ENCODE measurements at places on chromosomes 2 and 18.

DNA sequence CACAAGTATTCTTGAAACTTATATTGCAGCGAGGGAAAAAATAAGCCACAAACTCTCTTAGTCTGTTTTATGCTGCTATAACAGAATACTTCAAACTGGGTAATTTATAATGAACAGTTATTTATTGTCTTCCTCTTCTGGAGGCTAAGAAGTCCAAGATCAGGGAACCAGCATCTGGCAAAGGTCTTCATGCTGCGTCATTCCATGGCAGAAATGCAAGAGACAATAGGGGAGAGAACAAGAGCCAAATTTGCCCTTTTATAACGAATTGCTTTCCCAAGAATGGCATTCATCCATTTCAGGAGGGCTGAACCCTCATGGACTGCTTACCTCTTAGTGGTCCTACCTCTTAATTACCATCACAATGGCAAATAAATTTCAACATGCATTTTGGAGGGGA is 46.5 kb downstream of the MAPRE2 start:
- no peak for DNase-seq

GRCh38 chr2:151029406-151030157 is 232.1 kb downstream of the RBM43 start:
- no peak for DNase-seq

GRCh38 chr18:10063489-10063888 is 149.7 kb downstream of the VAPA start:
- no peak for DNase-seq

DNA sequence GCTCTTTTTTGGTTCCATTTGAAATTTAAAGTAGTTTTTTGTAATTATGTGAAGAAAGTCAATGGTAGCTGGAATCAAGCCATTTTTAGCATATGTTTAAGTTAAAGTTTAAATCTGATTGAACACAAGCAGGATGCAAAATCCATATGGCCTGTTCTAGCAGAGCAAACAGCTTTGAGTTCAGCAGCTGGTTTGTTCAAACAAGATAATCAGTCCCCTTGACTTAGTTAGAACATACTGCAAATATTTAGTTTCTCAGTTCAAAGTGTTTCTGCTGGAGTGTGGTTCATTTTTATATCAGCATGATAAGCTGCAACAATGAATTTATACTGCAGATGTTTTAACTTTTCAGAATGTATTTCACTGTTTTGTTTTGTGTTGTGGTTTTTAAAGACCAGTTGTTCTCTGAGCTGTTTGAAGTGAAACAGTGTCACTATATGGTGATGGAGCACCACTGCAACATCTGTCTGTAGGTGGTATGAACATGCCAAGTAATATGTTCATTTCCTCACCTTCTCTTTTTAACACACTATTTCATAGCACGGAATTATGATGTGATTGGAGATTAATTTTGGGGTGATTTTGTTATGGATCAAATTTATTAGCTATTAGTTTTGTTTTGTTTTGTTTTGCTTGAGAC is 125.3 kb downstream of the COL4A4 start:
- no peak for DNase-seq

DNA sequence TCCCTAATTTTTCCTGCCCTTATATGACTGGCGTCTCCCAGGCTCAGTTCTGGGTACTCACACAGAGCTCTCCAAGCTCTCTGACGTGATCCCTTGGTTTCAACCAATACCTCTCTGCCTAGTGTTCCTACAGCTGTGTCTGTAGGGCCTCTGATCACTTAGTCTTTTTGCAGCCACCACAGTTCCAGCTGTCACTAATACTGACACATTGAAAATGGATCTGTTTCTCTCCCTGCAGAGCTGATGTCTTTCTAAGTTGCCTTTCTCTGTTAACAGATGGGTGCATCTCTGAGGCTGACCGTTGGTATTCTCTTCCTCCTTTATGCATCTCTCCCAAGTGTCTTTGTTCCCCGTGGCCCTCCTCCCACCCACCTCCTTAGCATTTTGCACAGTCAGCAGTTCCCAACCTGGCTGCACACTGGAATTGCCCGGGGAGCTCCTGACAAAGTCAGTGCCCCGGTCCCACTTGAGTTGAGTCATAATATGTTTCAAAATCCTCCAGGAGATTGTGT is 62.5 kb downstream of the CERS6 start:
- DNase-seq: no peak

DNA sequence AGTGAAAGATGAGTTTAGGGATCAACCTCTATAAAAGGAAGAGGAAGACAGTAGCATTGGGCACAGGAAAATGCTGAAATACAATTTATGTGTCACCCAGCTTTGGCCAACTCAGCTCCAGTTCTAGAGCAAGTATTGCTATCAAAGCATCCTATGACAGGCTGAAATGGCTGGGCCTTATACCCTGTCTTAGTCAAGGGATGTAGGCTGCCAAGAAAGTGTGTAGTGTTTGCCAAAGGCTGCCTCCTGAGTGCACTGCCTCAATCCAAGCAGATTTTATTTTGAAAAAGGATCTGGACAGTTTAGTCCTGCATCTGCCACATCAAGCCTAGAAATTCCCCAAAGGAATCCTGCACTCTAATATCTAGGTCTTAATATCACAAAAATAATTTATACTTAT is 359.9 kb upstream of the ZC3H15 start:
- DNase-seq: no peak

DNA sequence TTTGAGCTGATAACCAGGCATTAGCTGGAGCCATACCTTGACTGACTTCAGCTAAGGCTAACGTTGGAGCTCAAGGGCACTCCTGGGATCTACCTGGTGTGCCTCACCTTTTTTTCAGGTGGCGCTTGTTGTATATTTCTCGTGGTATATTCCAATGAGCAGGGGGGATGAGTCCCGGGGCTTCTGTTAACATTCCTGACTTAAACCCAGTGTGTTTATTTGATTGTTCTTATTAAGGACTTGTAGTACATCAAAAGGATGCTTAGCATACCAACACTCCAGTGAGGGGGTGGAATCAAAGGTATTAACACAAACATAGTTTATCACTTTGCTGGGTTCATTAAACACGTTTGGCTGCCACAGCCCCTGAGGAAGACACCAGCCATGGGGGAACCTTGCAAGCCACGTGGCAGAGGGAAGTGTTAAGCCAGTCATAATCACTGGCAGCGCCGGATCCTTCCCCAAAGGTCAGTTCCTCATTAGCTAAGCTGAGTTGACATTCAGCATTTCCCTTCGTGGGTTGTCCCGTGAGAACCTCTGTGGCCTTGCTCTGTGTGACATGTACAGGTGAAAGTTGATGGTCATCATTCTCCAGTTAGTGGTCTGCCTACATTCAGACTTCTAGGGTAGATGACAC is 119.5 kb upstream of the MCFD2 start:
- no peak for DNase-seq

- no peak for DNase-seq
These were observed 707.5 kb upstream of the FSHR start for GRCh38 chr2:49861821-49862220.

DNA sequence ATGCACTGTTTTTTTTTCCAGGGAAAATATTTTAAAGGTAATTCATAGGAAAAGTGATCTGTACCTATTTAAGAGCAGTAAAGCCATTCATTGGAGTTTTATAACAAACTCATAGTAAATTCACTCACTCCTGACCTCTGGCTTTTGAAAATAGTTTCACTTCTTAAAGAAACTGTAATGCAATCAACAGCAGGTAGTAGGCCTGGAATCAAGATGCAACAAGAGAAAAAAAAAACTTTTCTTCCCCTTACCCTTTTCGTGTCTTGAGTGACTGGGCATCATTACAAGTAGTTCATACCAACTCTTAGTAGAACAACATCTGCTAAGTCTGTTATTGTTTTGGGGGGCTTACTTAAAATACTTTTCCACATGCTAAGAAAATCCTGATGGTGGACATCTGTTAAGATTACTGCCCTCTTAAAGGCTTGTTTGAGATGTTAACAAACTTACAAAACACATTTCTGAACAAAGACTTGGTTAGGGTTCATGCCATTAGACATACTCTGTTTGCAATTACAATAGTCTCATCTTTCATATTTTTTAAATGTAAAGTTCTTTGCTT is 164.1 kb upstream of the FOSL2 start:
- no peak for DNase-seq

DNA sequence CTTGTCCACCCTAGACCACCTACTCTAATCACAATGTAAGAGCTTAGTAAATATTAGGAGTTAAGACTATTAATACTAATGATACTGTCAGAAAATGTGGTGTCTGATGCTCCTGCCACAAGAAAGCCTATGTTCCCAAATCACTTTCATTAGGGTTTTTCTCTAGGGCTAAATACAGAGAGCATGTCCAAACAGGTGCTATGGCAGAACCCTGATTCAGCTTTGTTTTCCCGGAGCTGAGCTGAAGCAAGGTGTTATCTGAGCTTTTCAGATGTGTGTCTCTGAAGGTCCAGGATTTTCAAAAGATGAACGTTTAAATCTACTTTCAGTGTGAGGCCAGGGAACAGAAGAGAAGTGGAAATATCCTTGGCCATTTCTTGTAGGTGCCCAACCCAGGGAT is 40.6 kb downstream of the CPO start:
- DNase-seq: no peak

DNA sequence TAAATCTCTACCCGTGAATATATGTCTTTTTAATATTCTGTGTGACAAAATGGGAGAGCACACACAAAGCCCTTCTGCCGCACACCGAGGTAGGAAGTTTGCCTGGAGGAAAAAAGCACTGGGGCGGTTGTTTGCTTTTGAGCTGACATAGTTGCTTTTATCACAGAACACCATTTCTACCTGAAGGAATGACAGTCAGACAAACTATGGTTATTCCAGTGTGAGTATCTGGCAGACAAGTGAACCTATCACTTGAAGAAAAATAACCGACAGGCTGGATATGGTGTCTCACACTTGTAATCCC is 67.6 kb upstream of the SERTAD2 start:
- no peak for DNase-seq

DNA sequence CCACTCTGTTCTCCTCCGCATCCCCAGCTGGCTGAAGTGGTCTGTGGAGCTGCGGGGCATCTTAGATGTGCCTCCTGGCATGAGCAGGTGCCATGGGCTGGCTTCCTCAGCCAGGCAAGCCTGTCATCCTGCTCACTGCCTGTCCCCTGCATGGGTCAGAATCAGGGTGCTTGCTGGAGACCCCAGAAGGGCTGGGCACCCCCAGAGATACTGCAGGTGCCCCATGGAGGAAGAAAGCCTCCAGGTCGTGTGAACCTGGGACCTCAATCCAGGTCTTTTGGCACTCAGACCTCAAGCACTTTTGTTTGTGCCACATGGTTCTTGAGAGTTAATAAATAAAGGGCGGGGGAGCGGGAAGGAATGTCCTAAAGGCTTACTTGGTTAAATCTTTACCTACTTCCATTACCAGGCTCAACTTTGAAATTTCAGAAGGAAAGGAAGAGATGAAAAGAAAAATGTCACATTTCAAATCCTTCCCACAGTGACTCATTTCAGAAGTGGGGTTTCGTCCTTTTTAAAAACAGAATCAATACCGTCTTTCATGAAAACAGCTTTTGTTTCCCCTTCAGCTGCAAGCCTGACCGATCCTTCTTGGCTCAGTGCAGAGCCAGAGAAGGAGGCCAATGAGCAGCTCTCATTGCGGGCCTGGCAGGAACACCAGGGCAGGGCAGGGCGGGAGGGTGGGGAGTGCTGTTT is 69.9 kb downstream of the RHOB start:
- DNase-seq: peak; percentile 83

GRCh38 chr18:25454270-25454659 is 102.3 kb upstream of the ZNF521 start:
- no peak for DNase-seq

DNA sequence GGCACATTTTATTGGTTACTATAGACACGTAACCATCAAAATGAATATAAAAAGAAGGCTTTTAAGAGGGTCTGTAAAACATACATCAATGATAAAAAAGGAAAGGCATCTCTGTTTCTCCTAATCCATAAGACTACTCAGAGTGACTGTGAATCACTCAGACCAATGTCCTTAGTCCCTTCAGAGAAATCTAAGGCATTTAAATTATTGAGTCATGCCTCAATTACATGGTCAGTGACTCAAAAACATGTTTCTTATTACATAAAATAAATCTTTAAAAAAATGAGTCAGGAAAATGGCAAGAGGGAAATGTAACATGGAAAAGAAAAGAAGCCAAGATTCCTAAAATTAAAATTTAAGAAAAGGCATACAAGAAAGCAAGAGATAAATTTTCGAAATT is 146.6 kb downstream of the ERBB4 start:
- no peak for DNase-seq

- no peak for DNase-seq
These were observed 539.4 kb upstream of the ID2 start for GRCh38 chr2:8142461-8142860.

- DNase-seq: no peak
These were observed 500.7 kb downstream of the METTL4 start for GRCh38 chr18:2070631-2071030.

- DNase-seq: no peak
These were observed 154.6 kb downstream of the ERBB4 start for GRCh38 chr2:212384027-212384426.

DNA sequence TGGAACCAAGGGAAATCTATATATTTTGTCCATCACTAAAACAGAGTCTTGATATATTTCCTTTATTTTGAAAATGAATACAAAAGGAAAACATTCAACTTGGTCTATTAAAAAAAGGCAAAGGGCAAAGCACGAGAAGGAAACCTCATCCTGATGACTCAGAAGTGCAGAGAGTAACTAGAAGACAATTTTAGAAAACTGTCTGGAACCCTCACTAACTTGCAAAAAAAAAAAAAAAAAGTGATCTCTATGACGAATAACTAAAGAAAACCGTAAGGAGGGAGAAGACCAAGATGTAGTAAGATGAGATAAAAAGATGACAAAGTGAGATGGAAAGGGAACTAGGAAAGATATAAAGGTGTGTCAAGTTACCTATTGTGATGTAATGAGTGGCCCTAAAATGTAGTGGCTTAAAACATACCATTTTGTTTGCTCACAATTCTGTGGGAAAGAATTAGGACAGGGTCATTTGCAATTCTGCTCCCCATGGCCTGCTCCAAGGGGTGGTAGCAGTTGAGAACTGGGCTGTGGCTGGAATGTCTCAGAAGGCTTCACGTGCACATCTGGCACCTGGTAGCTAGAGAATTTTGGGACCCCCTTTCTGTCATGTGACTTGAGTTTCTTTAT is 303.0 kb downstream of the DYSF start:
- DNase-seq: no peak

Measured in nucleus accumbens (tissue), 56 donors.